Forelimb muscle (tissue), 1 donor: ENCODE measurements at places on chromosomes 1 and 21. TPM values are rescaled to one million over a fixed set of nuclear protein-coding genes. Genes with fewer than 3 reads are reported as not detected.

DNA sequence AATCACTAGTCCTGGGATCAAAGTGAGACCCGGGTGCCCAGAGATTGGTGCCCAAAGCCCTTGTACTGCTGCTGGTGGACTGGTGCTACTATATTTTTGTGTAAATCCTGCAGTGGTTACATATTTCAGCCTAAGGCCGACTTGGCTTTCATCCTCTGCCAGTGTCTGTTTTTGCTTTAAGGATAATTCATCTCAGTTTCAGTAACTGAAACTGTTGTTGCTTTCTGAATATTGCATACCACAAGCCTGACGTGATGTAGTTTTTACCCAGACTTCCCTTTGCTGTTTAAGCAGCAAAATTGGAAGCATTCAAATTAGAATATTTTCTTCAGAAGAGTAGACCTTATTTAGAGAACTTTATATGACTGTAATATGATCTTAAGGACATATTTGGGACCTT is 341.8 kb downstream of the RYR2 start:
- DNase-seq: peak; percentile 34

Gene TAS1R3
- 3.3 TPM for polyA plus RNA-seq

DNA sequence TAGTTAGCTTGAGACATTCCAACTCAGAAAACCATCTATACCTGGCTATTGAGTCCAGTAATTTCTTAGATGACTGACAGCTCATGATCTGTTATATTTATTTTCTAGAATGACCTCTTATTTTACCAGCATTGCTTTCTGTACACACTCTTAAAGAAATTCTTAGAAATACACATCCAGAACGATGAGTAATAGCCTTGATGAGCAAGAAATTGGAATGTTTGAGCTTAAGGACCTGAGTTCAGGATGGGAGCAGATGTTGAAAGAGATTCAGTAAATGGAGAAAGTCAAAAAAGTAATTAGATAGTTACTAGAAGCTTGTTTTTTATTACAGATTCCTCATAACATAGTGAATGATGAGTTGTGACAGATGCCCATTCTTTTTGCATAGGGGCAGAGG is 11.7 kb downstream of the PYHIN1 start:
- DNase-seq: no peak

Gene FRRS1
- polyA plus RNA-seq: 3.9 TPM

Gene SYT2
- polyA plus RNA-seq: 0.63 TPM

DNA sequence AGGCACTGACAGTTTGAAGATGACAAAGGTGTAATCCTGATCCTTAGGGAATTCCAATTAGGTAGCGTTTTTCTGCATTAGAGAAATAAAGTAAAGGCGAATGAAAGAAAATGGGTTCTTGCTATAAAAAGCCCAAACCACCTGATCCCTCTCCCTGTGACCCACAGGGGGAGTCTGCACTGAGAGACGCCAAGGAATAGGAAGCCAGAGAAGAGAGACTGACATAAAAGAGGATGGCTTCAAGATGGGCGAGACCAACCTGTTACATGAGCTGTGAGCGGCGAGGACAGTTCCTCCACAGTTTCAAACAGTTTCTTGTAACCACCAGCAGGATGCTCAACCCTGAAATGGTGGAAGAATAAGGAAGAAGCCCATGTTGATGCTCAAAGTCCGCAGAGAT is 1.4 kb downstream of the RPE65 start:
- no peak for DNase-seq

DNA sequence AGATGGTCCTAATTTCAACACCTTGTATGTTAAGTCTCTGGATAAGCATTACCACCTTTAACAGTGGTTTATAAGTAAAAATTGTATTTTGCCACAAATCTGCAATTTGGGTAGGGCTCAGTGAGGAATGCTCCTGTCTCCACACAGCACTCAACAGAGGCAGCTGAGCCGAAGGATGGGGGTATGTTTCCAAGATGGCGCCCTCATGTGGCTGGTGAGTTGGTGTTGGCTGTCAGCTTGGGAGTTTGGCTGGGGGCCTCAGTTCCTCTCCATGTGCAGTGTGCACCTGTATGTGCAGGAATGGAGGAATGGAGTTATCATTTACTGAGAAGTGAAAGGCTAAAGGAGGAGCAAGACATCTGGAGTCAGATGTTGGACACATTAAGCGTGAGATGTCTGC is 136.8 kb downstream of the GABPA start:
- DNase-seq: no peak

DNA sequence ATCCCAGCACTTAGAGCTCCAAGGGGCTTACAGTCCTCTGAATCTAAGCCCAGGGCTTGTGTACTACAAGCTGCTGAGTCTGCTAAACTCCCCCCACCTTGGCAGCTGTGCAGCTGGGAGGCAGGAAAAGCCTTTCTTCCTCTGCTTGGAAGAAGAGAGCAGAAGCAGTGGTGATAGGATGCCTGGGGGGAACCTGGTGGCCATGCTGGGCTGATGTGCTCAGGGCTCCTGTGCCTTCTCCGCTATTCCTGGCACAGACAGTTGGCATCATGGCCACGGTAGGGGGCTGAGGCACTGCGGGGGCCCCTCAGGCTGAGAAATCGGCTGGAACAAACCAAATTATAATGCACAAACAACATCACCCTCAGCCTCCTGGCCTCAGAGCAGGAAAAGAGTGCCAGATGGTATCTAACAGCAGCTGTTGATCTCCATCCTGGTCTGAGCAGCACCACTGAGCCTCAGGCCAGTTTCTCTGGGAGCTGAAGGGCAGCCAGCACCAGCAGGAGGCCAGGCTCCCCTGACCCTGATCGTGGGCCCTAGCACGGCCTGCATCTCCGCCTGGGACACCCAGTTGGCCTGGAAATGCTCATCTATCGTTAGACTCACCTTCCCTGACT is 35.8 kb downstream of the ECE1 start:
- DNase-seq: peak; percentile 84

DNA sequence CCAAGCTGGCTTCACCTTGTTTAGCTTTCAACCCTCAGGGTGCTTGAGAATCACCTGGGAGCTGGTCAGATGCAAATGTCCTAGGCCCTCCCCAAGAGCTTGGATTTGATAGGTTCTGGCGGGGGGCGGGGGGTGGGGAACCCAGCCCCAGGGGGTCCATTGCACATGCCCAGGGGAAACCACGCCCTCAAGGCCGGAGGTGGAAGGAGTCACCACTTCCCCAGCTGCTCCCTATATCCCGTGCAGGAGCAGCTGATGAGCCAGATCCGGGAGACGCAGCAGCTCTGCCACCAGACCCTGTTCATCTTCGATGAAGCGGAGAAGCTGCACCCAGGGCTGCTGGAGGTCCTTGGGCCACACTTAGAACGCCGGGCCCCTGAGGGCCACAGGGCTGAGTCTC is 5.8 kb downstream of the TOR3A start:
- no peak for DNase-seq

GRCh38 chr21:34020005-34020847 is 53.2 kb upstream of the MRPS6 start:
- DNase-seq: no peak

Gene PGBD5
- polyA plus RNA-seq: 13.5 TPM

Gene MSH4
- 0.33 TPM for polyA plus RNA-seq

Gene AKNAD1
- polyA plus RNA-seq: 2.2 TPM

Gene UBXN10
- 0.15 TPM for polyA plus RNA-seq

GRCh38 chr1:167043752-167044488 is 46.3 kb downstream of the GPA33 start:
- no peak for DNase-seq

Gene HES3
- not detected for polyA plus RNA-seq

GRCh38 chr1:66729119-66729518 is 23.1 kb upstream of the DYNLT5 start:
- no peak for DNase-seq

DNA sequence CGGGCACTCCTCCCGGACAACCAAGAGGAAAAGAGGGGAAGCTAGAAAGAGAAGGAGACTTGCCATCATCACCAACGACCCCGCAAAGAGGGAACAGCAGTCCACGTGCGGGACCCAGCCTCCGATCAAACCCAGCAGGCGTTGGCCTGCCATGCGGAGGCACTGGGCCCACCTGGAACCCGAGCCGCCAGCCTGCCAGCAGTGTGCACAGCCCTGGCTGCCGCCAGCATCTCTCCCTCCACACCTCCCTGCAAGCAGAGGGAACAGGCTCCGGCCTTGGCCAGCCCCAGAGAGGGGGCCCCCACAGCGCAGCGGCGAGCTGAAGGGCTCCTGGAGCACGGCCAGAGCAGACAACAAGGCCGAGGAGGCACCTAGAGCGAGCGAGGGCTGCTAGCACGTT is 1244.7 kb upstream of the B3GALT2 start:
- no peak for DNase-seq

Gene KRTAP19-1
- polyA plus RNA-seq: not detected

DNA sequence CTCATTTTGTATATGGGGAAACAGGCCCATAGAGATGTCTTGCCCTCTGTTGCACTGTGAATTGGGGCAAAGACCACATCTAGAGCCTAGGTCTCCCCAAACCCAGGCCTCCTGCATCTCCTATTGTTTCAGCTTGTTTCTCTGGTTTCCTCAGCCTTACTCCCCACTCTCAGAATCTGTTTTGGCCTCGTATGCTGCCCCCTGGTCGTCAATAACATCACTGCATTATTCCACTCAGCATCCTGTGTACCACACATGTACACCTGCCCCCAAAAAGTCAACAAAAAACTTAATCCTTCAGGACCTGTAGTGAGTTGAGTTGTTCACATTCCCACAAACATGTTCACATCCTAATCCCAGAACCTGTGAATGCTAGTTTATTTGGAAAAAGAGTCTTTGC is 184.8 kb downstream of the BRINP2 start:
- DNase-seq: no peak

- no peak for DNase-seq
Observed at GRCh38 chr1:98813738-98814309, 152.3 kb downstream of the SNX7 start.

GRCh38 chr1:148310807-148311206 is 158.7 kb upstream of the NBPF11 start:
- no peak for DNase-seq

Gene FCRL6
- polyA plus RNA-seq: 0.34 TPM

DNA sequence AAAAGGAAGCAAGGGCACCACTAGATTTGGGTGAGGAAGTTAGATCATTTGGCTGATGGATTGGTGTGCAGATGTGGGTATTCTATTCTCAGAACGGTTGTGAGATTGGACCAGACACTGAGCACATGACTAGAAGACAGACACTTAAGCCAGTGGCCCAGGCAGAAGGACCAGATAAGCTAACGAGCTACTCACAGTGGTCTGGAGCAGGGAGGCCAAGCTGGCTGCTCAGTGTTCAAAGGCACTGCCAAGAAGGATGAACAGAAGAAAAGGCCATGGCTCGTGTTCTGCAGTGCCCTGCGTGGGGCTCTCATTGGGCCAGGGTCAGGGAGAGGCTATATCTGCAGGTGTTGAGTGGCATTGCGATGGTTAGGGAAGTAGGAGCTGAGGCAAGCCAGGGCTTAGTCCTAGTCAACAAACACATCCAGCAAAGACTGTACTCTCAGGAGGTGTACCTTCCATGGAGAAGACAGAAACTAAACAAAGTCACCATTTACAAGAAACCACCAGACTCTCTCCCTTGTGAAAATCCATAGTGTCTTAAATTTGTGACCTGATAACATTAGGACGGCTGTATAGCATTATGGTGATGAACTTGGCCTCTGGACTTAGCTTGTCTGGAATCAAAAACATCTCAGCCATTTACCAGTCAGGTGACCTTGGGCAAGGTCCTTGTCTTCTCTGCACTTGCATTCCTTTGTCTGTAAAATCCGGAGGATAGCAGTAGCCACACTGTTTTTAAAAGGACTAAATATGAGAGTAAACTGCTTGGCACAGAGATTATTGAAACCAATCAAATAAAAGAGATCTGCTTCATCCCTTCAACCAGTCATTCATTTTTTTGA is 274.5 kb downstream of the SIPA1L2 start:
- DNase-seq: no peak

Gene FCMR
- 1.2 TPM for polyA plus RNA-seq

Gene CTTNBP2NL
- polyA plus RNA-seq: 14.0 TPM
